ENCODE measurements at places on chromosomes 2 and 18.

GRCh38 chr2:201730651-201731285 lies 32.3 kb upstream of the MPP4 start:
- no peak for DNase-seq

DNA sequence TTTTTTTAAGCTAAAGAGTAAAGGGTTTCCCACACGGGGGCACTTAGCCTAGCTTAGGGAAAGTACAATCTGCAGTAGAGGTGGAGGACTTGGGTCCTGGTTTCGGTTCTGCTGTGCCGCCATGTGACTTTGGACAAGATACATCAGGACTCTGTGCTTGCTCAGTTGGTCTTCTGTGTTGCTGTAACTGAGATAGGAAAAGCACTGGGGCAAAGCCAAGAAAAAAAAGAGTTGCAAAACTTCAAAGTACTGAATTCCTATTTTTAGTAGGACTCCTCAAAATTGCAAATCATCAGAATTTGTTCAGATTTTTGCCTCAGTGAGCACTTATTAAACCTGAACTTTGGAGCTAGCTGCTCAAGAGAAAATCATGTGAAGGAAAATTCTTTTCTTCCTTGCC lies 96.3 kb upstream of the STON1 start:
- DNase-seq: no peak

GRCh38 chr18:2223449-2223848 lies 347.9 kb downstream of the METTL4 start:
- DNase-seq: no peak

DNA sequence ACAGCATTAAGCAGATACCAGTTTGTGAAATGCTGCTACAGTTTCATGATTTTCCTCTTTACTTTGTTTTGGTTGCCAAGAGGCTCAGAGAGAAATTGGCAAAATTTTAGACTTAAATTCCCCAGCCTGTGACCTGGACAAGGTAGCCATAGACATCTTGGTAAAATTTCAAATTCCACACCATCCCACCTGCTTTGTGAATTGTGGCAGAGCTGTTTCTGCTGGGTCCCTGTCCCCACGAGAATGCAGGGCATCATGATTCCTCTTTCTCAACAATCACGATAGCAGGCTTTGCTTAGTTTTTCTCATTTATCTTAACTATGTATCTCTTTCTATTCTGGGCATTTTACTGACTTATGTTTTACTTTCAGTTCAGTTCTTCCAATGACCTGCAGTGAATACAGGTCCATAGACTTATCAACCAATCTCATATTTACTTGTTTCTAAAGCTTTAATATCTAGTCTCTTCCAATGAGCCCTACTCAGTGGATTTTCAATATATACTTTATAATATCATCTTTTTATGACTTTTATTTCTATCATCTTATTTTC lies 351.6 kb downstream of the SOCS6 start:
- no peak for DNase-seq

DNA sequence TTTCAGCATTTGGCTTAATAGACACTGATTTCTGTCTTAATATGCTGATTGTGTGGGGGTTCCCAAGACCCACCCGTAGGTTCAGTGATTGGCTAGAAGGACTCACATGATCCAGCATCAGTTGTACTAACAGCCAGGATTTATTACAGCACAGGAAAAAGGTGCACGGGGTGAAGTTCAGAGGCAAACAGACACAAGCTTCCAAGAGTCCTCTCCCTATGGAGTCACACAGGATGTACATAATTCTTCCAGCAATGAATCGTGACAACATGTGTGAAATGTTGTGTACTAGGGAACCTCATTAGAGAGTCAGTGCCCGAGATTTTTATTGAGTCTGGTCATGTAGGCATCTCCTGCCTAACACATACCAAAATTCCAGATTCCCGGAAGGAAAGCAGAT lies 52.8 kb downstream of the GALNT1 start:
- DNase-seq: no peak

- no peak for DNase-seq
Measured at GRCh38 chr18:40852406-40852805, 1102.6 kb upstream of the PIK3C3 start.
